Mesenteric fat pad (tissue), 1 donor: ENCODE measurements at places on chromosomes 16 and 17. TPM values are rescaled to one million over a fixed set of nuclear protein-coding genes. Genes with fewer than 3 reads are reported as not detected.

- DNase-seq, result peak; percentile 68
Observed at GRCh38 chr16:50437769-50438437, 69.1 kb upstream of the BRD7 start.

DNA sequence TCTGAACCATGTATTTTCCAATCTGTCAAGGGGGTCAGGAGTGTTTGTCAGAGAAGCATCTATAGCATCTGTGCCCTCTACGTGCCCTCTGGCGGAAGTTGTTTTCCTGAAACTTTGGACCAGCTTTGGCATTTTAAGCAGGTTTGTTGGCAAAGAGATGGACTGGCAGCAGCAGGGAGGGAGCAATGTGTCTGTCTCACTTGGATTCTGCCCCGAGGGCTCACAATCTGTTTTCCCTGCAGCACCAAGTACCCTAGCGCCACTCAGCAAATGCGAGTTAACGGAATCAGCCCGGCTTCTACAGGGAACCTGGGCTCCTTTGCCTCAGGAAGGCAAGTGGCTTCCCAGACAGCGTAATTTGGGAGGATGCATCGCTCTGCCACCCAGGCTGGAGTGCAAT lies 17.4 kb downstream of the DUSP14 start:
- DNase-seq, result no peak

- DNase-seq, result no peak
Observed at GRCh38 chr16:56093055-56093454, 98.2 kb upstream of the GNAO1 start.

DNA sequence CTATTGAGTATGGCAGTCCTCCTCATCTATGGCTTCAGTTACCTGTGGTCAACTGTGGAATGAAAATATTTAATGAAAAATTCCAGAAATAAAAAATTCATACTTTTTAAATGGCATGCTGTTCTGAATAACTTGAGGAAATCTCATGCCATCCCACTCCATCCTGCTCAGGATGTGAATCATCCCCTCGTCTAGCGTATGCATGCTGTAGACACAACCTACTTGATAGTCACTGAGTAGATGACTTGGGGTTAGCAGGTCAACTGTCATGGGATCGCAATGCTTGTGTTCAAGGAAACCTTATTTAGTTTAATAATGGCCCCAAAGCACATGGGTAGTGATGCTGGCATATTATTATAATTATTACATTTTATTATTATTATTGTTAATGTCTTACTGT lies 4.8 kb upstream of the VAC14 start:
- no peak for DNase-seq

DNA sequence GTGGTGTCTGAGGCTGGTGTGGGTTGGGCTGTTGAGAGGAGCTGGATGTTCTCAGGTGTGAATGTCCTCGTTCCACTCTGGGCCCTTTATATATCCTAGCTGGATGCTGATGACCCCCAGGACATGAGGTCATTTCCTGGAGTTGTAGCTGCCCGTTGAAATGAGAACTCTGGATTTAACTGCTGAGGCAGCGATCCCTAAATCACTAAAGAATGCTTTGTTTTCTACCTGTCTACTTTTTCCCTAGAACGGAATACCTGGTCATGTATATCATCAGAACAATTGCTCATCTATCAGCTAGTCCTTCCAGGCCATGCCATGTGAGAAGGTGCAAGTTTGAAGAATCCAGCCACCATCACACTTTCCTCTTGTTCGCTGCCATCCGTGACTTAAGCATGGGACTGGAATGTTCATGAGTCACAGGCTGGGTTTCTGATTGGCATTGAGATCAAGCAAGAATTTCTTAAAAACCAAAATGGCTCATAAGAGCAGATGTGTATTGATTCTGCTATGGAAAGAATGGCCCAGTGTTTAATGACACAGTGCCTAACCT lies at the start of gene KRTAP2-3:
Gene KRTAP2-3 (minus strand): TSS at position 63 of the 553 bp plus-strand sequence. CDS start 64 bp downstream, outside the sequence.
- no peak for DNase-seq

Gene CDH1
- total RNA-seq, result 0.55 TPM

- DNase-seq, result peak; percentile 77
Observed at GRCh38 chr17:49545007-49545660, 30.5 kb upstream of the NXPH3 start.

GRCh38 chr17:21029036-21029435 lies 13.8 kb downstream of the USP22 start:
- peak; percentile 43 for DNase-seq

GRCh38 chr17:77864234-77865111 lies 94.0 kb upstream of the TNRC6C start:
- DNase-seq, result no peak

- DNase-seq, result no peak
Observed at GRCh38 chr16:53922067-53922806, 218.3 kb downstream of the FTO start.

Gene ARHGAP44
- total RNA-seq, result 4.1 TPM

Gene OR1F1
- not detected for total RNA-seq

GRCh38 chr16:89828870-89829629 lies 775 bp downstream of the SPIRE2 start:
- DNase-seq, result no peak

Gene TNK1
- total RNA-seq, result 0.71 TPM

GRCh38 chr16:3020604-3021448 lies 658 bp downstream of the TNFRSF12A start:
- DNase-seq, result peak; percentile 96

Gene NKD1
- 2.4 TPM for total RNA-seq

Gene KCNAB3
- total RNA-seq, result 1.3 TPM

GRCh38 chr16:17984810-17985209 lies 351.7 kb downstream of the NPIPA8 start:
- no peak for DNase-seq

- no peak for DNase-seq
Observed at GRCh38 chr16:87560428-87561199, 41.7 kb upstream of the JPH3 start.
